IMR-90 (cell line): ENCODE measurements at places on chromosomes 5 and 9. TPM values are rescaled to one million over a fixed set of nuclear protein-coding genes. Genes with fewer than 3 reads are reported as not detected.

DNA sequence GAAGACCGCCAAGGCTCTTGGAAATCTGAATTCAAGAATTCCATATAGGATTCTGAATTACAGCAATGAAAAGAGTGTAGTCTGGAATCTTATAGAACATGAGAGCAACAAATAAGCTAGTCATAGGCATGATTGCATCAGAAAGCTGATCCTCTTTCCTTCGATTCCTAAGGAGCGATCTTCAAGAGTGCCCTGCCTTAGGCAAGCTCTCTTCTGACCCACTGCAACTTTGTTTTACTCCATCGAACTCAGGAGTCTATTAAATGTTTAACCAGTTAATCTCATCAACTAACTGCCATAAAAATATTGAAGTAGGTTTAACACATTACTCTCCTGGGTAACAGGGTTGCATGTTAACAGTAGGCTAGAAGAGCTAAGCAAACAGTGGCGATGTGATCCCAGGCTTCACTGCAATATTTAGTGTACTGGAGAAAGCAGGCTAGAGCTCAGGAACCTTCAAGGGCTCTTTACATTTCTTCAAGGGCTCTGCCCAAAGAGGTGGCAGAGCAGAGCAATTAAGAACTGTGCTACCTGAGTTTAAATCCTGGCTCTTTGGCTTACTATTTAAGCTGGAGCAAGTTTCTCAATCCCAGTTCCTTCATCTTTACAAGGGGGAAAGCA is 146.3 kb downstream of the RORB start:
- H3K36me3 ChIP-seq, result no peaks in the 10 kb centered on the region
- no peak for DNase-seq
- H3K27me3 ChIP-seq, result no peaks in the 10 kb centered on the region
- no peak overlapping the region for H3K27ac ChIP-seq

TMOD1 gene
- 0.18 and 0.28 TPM in 2 replicates for total RNA-seq

TAF11L5 gene
- total RNA-seq, result not detected in 2 replicates

- H3K27ac ChIP-seq, result no peak overlapping the region
- H3K4me1 ChIP-seq, result no peaks in the 10 kb centered on the region
- DNase-seq, result no peak
- no peaks in the 10 kb centered on the region for H3K27me3 ChIP-seq
- H3K4me3 ChIP-seq, result no peak overlapping the region
These were observed 1118.6 kb upstream of the CDH9 start for GRCh38 chr5:28156981-28157380.

- no peaks in the 10 kb centered on the region for H3K36me3 ChIP-seq
- H3K27ac ChIP-seq, result no peak overlapping the region
- H3K4me1 ChIP-seq, result no peaks in the 10 kb centered on the region
- H3K27me3 ChIP-seq, result no peaks in the 10 kb centered on the region
- H3K4me3 ChIP-seq, result no peak overlapping the region
- no peak for DNase-seq
These were observed 217.0 kb downstream of the DMRT2 start for GRCh38 chr9:1267141-1267570.

GCNT4 gene
- 1.8 and 2.5 TPM in 2 replicates for total RNA-seq

GRCh38 chr5:158947846-158948245 is 151.9 kb downstream of the EBF1 start:
- H3K4me3 ChIP-seq, result no peak overlapping the region
- peak; percentile 43 for DNase-seq
- H3K27me3 ChIP-seq, result no peaks in the 10 kb centered on the region
- no peak overlapping the region for H3K27ac ChIP-seq

- H3K36me3 ChIP-seq, result no peaks in the 10 kb centered on the region
- no peaks in the 10 kb centered on the region for H3K4me1 ChIP-seq
These were observed at the start of gene PCDHA3 for GRCh38 chr5:140800816-140801493. Gene PCDHA3, plus strand, starts transcription at chr5:140801057.

XPA gene
- total RNA-seq, result 1.4 and 4.4 TPM in 2 replicates

DNA sequence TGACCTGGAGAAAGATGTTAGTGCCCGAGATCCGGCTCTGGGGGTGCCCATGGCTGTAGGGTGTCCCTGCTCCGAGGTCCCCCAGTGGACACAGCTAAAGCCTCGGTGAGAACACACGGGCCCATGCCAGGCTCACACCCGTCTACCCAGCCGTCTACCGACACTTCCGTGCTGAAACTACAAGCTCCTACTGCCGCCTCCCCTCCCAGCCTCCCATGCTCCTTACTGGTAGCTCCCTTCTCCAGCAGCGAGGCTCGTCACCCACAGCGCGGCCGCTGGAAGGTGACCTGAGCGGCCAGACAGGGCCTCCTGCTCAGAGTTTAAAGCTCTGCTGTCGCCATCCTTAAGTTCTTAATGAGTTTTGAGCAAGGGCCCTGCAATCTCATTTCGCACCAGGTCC is 33.2 kb upstream of the CLPTM1L start:
- H3K36me3 ChIP-seq, result no peaks in the 10 kb centered on the region
- no peak overlapping the region for H3K4me3 ChIP-seq
- no peaks in the 10 kb centered on the region for H3K4me1 ChIP-seq
- no peak overlapping the region for H3K27ac ChIP-seq

DNA sequence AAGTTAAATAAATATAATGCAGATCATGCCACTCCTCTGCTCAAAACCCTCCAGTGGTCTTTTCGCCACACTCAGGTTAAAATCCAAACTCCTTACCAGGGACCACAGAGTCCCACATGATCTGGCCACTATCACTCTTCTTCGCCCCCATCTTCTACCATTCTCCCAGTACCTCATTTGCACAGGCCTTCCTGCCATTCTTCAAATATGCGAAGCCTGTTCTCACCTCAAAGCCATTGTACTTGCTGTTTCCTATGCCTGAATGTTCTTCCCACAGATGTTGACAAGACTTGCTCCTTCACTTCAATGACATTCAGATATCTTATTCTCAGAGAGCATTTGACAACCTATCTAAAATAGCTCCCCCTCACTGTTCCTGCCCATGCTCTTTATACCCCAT is 10.9 kb downstream of the TEX10 start:
- peaks cover 9% of the 10 kb centered on the region for H3K36me3 ChIP-seq
- H3K27me3 ChIP-seq, result no peaks in the 10 kb centered on the region
- no peak overlapping the region for H3K27ac ChIP-seq
- no peak for DNase-seq

TXNDC8 gene
- not detected in 2 replicates for total RNA-seq

DNA sequence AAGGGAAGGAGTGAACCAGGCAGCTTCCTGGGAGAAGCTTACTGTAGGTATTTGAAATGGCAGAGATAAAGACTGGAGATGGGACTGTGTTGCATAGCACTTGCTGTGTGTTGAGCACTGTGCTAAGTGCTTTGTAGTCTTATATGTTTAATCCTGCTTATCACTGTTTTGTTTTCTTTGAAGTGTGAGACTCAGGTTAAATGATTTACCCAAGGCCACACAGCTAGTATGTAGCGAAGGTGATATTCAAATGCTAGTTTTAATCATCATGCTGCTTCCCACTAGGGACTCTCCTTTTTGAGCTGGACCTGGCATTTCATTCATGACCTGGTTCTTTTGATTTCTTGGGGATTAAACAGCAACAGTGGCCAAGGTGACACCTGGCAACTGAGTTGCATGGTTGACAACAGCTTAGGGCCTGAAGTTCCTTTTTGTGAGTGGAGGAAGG is 35.3 kb upstream of the SPRY4 start:
- no peak for DNase-seq
- H3K4me3 ChIP-seq, result no peak overlapping the region
- no peaks in the 10 kb centered on the region for H3K27me3 ChIP-seq
- H3K4me1 ChIP-seq, result peaks cover 14% of the 10 kb centered on the region
- H3K27ac ChIP-seq, result no peak overlapping the region

GRCh38 chr9:92501671-92502393 is 19.5 kb upstream of the ASPN start:
- no peak overlapping the region for H3K4me3 ChIP-seq
- peaks cover 19% of the 10 kb centered on the region for H3K4me1 ChIP-seq
- no peak overlapping the region; the same call in 1 of the 2 replicates for H3K27ac ChIP-seq
- DNase-seq, result peak; percentile 51

PTGS1 gene
- total RNA-seq, result 21.1 and 24.7 TPM in 2 replicates

ADAMTS19 gene
- under 0.01 and 0.28 TPM in 2 replicates for total RNA-seq

PCDHA10 gene
- under 0.01 TPM in 2 replicates for total RNA-seq

GRCh38 chr5:62385131-62385530 is 18.6 kb downstream of the DIMT1 start:
- H3K36me3 ChIP-seq, result peaks cover 28% of the 10 kb centered on the region
- no peak for DNase-seq
- no peaks in the 10 kb centered on the region for H3K4me1 ChIP-seq
- no peak overlapping the region for H3K27ac ChIP-seq
- no peaks in the 10 kb centered on the region for H3K27me3 ChIP-seq

CCDC183 gene
- under 0.01 TPM in 1 of 2 replicates, not detected in the other for total RNA-seq

DNA sequence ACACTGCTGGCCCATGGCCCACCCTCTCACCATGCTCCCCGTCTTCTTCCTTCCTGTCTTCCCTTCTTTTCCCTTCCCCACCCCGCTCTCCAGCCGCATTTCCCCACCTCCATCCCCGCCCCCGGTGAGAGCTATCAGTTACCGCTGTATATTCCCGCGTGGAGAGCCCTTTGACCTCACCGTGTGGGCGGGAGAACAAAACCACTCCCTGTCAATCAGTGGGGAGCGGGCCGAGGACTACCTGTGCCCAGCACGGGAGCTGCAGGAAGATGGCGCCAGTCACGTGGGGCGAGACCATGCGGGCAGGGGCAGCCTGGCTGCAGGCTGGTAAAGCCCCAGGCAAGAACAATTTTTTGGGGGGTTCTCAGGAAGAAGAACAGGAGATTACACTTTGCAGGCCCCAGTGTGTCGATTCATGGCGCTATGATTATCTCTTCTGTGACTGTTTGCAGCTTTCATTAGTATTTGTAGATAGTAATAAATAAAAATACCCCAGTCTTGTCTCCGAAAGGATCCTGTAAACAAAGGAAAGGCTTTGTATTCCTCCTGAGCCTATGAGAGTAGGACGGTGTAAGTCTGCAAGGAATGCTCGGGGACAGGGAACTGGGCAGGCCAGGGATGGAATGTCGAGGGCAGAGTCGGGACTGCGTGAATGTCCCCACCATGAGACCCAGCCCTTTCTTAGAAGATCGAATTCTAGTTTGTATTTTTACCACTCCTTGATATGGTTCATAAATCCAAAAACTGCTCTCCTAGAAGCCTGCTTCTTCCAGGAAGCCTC is 14.8 kb upstream of the DMRT1 start:
- no peaks in the 10 kb centered on the region for H3K36me3 ChIP-seq
- H3K4me3 ChIP-seq, result no peak overlapping the region
- DNase-seq, result no peak
- H3K27ac ChIP-seq, result no peak overlapping the region

- no peak for DNase-seq
- H3K4me3 ChIP-seq, result no peak overlapping the region
- no peak overlapping the region for H3K27ac ChIP-seq
- no peaks in the 10 kb centered on the region for H3K36me3 ChIP-seq
These were observed 142.2 kb downstream of the BAAT start for GRCh38 chr9:101242651-101243050.

SPATA31D4 gene
- not detected in 2 replicates for total RNA-seq

DNA sequence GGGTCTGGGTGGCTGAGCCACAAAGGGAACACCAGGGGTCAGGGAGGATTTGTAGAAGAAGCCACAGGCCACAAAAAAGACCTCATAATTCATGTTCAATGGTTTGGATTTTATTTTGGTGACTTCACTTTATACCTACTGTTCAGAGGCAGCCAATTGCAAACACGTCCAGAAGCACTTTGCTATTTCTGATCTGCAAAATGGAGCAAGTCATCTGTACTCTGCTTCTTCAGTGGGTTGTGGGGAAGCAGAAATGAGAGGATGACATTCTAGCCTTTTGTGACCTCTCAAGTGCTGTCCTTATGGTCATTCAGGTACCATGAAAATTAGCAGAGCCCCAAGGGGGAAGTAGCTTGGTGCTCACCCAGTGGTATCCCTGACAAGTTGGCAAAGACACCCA is 2.5 kb upstream of the KCNIP1 start:
- H3K27me3 ChIP-seq, result peaks cover 30% of the 10 kb centered on the region
- no peaks in the 10 kb centered on the region for H3K36me3 ChIP-seq
- H3K4me3 ChIP-seq, result no peak overlapping the region
- no peaks in the 10 kb centered on the region for H3K4me1 ChIP-seq
- H3K27ac ChIP-seq, result no peak overlapping the region
